ENCODE measurements at places on chromosomes 11 and 22. TPM values are rescaled to one million over a fixed set of nuclear protein-coding genes. Genes with fewer than 3 reads are reported as not detected.

GRCh38 chr11:129291546-129291945 is 84.1 kb upstream of the BARX2 start:
- no peak for DNase-seq

- no peak for DNase-seq
Measured at GRCh38 chr11:11141065-11141464, 212.0 kb downstream of the CSNK2A3 start.

GRCh38 chr11:62370743-62371440 is 33.6 kb downstream of the ASRGL1 start:
- DNase-seq, result no peak

DNA sequence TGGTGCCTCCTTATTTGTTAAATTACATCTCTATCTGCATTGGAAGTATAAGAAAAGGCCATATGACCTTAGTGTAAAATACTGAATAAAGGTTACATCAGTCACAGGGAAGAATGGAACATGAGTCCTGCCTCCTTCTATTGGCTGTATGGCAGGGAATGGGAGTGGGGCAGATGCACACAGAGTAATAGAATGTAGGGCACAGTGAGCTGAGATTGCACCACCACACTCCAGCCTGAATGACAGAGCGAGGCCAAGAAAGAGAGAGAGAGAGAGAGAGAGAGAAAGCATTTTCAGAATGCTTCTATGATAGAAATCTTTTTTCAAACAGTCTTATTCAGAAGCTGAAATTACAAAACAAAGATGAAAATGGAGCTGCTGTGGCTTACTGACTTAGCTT is 58.8 kb downstream of the SLN start:
- DNase-seq, result no peak

DNA sequence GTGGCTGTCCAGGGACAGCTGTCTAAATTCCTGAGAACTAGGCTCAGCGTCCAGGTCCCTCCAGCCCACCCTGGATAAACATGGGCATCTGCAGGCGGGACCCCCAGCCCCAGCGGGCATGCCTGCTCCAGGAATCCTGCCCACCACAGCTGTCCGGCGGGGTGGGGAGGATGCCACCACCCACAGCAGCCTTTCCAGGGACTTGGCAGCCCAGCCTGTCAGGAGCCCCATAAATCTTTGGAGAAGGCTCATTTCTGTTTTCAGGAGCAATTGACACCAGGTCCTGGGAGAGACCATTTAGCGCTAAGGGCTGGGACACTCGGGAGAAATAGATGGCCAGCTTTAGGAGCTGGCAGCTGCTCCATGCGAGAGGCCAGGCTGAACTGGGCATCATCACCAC is 358.9 kb downstream of the CADM1 start:
- DNase-seq, result no peak

- DNase-seq, result no peak
Measured at GRCh38 chr22:25545672-25546071, 18.8 kb upstream of the GRK3 start.

The TPH1 gene
- 0.17 TPM for total RNA-seq

The DUSP8 gene
- 8.5 TPM for total RNA-seq

The MMP7 gene
- not detected for total RNA-seq

DNA sequence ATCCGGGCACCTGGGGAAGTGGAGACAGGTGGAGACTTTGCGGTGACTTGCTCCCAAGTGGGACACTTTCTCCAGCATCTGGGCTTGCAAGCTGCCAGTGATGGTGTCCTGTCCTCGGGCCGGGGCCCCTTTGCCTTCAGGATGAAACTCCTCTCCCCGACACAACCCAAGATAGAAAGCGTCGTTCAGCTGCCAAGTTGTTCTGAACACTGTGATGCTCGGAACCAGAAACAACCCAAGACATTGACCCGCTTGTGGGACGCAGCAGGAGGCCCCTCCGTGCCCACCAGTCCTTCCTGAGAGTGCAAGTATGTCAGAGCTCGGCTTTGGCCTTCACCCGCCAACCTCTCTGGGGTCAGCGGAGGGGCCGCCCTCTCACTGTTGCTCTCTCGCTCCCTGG is 31.3 kb downstream of the LINC01488 start:
- DNase-seq, result no peak

- no peak for DNase-seq
Measured at GRCh38 chr22:50523806-50524675, 1.4 kb downstream of the SCO2 start.

The CCDC116 gene
- total RNA-seq, result 0.26 TPM

The SCN4B gene
- 8.4 TPM for total RNA-seq

DNA sequence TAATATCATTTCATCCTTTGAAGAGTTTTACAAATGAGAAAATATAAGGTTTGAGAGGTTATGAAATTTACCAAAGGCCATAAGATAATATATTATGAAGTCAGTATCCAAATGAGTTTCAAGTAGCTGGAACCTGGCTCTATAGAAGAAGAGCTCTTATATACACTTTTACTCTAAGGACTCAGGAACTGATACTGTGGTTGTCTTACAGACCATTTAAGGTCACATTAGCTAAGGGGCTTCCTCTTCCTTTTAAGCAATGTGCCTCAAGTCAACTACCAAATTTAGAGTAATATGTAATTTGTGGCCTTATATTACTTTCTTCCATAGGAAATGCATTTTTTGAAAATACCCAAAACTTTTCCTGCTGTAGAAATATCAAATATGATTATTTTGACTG is 369.3 kb downstream of the DLG2 start:
- DNase-seq, result no peak

- DNase-seq, result no peak
Measured at GRCh38 chr22:32185821-32186220, 19.1 kb downstream of the RFPL2 start.

- DNase-seq, result no peak
Measured at GRCh38 chr22:29456211-29456671, 17.9 kb downstream of the RFPL1 start.

GRCh38 chr11:66268952-66269905 is 790 bp downstream of the RAB1B start:
- no peak for DNase-seq

GRCh38 chr11:120344302-120345004 is 8.2 kb downstream of the ARHGEF12 start:
- no peak for DNase-seq

GRCh38 chr22:17091851-17092250 is 7.1 kb downstream of the IL17RA start:
- no peak for DNase-seq

- no peak for DNase-seq
Measured at GRCh38 chr11:8098879-8099278, 17.9 kb downstream of the TUB start.

- DNase-seq, result no peak
Measured at GRCh38 chr11:120512739-120513435, 1.3 kb downstream of the GRIK4 start.

DNA sequence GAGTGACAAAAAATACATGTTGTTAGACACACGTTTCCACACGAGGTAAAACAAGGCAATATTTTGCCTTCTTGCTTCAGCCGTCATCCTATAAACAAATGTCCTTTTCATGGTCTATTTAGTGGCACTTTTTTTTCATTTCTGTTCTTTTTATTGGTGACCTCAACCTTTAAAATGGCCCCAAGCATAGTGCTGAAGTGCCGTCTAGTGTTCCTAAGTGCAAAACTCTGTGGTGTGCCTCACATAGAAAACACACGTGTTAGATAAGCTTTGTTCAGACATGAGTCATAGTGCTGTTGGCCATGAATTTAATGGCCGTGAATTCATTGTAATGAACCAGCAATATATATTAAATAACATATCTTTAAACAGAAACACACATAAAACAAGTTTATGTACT is 15.6 kb downstream of the OVCH2 start:
- no peak for DNase-seq

The NPAS4 gene
- 1.7 TPM for total RNA-seq

DNA sequence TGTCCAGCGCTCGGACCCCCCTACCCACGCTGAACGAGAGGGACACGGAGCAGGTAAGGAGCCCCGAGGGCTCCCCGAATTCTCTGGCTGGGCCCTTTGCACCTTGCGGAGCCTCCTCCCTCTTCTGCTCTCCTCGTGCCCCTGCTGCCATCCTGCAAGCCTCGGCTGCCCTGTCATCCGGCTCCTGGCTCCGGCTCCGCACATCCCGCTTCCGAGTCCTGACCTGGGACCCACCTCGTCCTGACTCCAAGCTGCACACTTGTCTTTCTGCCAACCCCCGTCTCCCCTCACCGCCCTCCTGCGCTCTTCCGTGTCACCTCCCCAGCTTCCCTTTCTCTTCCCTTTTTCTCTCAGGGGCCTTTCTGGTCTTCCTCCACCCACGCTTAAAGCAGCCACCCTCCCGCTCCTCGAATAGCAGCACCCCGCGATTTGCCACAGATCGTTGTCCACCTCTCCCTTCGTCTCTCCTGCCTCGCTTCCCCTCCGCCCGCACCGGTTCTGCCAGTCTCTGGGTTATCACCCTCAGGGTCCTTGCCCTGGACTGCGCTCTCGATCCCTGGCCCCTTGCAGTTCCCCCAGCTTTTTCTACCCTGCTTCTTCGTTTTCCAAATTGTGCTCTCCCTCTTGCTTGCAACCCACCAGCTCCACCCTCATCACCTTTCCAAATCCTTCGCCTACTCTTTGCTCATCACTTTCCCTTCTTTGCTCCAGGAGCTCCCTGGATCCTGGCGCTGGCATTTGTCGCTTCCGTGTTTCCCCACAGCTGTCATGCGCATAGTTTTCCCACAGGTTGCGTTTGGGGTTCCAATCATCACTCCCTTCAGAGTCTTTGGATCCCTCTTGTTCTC is 822 bp downstream of the MARK2 start:
- DNase-seq, result no peak

The TRIM48 gene
- not detected for total RNA-seq
